BJ (cell line): ENCODE measurements at places on chromosomes 6 and 20.

DNA sequence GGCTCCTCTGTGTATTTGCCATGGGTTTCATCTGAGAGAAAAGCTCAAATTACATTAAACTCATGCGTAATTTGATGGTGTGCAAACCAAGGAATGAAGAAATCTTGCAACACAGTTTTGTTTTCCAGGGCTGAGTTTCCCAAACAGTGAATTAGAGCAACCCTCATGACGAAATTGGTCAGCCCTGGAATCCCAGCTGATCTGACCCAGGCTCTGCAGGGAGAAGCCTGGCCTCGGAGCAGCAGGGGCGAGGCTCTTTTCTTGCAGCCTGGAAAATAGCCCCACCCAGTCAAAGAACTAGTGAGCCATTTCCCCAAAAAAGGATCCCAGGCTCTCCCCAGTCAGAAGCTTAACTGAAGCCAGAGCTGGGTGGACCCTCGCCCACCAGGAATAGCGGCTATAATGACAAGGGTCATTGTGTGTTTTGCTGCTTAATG, 107.3 kb upstream of the SNX9 start:
- peak; percentile 98 for DNase-seq

DNA sequence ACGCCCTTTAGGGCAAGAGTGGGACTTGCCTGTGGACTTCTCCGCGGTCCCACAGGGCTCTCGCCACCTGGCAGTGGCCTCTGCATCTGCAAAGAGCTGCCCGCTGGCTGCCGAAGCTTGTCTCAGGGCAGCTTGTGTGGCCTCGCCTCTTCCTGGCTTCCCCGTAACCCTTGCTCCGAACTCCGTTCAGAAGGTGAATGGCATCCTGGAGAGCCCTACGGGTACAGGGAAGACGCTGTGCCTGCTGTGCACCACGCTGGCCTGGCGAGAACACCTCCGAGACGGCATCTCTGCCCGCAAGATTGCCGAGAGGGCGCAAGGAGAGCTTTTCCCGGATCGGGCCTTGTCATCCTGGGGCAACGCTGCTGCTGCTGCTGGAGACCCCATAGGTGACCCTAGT, 3.0 kb downstream of the RTEL1 start:
- no peak for DNase-seq

- DNase-seq = no peak
Measured at GRCh38 chr20:62224113-62224855, 4.2 kb upstream of the HRH3 start.

DNA sequence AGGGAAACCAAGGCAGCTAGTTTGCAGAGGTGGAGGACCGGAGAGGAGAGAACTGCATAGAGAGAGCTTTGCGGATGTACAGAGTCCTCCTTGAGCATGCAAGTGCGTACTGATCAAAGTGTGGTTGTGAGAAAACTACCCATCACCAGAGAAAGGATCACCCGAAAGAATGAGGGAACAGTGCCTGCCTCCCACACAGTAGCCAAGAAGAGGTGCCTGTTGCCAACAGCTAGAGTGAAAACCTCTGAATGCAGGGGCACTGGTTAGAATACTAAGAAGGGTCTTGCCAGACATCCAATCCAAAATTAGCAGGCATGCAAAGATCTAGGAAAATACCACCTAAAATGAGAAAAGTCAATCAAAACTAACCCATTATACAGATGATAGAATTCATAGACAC, 166.6 kb upstream of the AKAP12 start:
- DNase-seq = no peak

- no peak for DNase-seq
Measured at GRCh38 chr20:58751979-58752378, 59.4 kb downstream of the NPEPL1 start.

GRCh38 chr6:135826236-135826804, 25.2 kb upstream of the PDE7B start:
- DNase-seq = no peak

DNA sequence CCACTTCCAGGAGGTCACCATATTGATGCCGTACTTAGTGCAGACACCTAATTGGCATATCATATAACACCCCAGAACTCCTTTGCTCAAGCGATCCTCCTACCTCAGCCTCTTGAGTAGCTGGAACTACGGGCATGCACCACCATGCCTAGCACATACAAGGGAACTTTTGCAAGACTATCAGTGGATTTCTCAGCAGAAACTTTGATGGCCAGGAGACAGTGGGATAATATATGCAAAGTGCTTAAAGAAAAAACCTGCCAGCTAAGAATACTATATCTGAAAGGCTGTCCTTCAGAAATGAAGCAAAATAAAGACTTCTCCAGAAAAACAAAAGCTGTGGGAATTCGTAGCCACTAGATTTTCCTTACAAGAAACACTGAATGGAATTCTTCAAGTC, 387.1 kb downstream of the DHX35 start:
- no peak for DNase-seq

DNA sequence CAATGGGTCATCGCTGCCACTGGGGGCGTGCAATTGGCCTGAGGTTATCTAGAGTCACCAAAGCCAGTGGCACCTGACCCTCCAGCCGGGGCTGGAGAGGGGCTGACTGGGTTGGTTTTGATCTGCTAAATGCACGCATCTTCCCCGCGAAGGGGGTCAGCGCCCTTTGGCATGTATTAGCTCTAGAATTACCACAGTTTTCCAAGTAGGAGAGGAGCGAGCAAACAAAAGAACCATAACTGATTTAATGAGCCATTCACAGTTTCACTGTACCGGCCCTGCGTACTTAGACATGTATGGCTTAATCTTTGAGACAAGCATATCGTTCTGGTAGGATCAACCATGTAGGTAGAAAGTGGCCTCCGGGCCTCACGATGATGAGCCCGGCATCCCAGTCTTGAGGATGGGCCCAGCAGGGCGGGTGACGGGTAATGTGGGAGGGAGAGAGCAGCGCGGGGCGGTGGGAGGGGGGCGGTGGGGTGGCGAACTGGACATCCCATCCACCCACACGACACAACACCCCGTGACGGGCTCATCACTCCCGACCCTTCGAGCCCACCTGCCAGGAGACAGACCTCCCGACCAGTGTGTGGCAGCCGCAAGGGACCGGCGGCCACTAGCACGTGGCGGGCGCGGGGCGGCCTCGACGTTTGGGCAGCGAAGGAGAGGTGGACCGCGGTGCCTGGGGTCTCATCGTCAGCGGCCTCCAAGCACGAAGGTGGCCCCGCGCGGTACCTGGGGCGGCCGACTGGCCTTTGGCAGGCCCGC, 1957.5 kb upstream of the DEFB115 start:
- DNase-seq = no peak

- DNase-seq = no peak
Measured at GRCh38 chr20:54726687-54727300, 251.4 kb downstream of the DOK5 start.

DNA sequence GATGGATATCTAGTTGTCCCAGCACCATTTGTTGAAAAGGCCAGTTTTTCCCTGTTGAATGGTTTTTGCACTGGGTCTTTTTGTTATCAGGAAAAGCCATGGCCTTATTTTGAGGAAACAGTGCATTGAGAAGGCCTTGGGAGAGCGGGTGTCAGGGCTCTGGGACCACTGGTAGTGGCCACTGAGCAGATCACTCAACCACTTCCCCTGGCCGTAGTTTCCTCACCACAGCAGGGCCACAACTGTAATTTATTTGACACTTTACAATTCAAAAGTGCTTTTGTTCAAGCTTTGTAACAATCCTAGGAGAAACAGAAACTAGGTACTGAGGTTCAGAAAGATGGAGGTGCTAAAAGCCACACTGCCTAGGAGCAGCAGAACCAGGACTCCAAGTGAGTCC, 281.8 kb downstream of the GMDS start:
- DNase-seq = no peak
